ENCODE measurements at places on chromosomes 12 and 14.

GRCh38 chr14:105529319-105529568 is 2.9 kb downstream of the TMEM121 start:
- no peak for DNase-seq

GRCh38 chr12:5503774-5504173 is 71.9 kb downstream of the NTF3 start:
- no peak for DNase-seq

GRCh38 chr12:93039062-93039461 is 110.0 kb upstream of the EEA1 start:
- no peak for DNase-seq

- DNase-seq = peak; percentile 57
Observed at GRCh38 chr12:51318846-51319599, 5.0 kb downstream of the BIN2 start.

DNA sequence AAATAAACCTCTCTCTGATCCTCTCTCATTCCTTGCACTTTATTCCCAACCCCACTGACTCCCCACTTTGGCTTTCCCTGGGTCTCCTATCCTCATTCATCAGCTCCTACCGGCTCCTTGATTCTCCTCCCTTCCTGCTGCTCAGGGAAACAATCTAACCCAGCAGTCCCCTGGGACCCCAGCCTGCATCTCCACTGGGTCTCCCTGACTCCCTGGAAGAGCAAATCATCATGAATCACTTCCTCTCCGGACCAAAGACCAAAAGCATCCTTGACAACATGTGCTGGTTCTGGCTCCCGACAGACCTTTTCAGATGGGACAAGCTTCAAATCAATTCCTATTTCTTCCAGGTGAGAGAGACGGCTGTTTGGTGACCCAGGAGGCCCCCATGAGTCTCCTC is 76.6 kb downstream of the HSPB8 start:
- DNase-seq = no peak

- DNase-seq = no peak
Observed at GRCh38 chr12:105032703-105033357, 46.7 kb downstream of the NOPCHAP1 start.
